ENCODE measurements at places on chromosomes 16 and 17.

DNA sequence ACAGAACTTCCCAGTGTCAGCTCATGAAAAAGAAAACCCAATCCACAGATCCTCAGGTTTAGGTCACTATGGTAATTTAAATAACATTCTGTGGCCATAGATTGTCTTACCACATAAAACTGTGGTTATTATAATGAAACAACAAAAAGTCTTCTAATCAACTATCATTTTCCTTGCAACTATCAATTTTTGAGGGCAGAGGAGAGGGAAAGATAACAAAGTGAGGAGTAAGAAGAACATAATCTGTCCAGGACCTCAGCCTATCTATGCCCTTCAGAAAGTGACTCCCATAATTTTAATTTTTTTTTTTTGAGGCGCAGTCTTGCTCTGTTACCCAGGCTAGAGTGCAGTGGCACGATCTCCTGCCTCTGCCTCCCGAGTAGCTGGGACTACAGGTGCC, 4.0 kb upstream of the GGNBP2 start:
- no peak for DNase-seq

GRCh38 chr17:19629449-19629848, 19.1 kb upstream of the ALDH3A2 start:
- no peak for DNase-seq

DNA sequence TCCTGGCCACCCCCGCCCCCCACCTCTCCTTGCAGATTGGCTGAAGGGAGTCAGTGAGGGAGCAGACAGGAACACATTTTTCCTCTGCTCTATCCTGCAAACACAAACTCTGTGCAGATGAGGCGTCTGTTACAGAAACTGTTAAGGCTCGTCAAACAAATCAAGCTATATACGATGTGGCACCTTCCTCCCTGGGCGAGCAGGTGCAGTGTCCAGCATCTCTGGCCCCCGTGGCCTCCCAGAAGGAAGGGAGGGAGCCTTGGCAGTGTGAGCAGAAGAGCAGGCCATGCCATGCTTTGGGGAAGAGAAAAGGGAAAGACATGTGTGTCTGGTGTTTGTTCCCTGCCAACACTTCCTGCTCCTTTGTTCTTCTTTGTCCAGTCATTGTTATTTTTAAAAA, 267.8 kb downstream of the UTP18 start:
- no peak for DNase-seq

- DNase-seq: no peak
These were observed 18.7 kb downstream of the KRT9 start for GRCh38 chr17:41553176-41553575.

- no peak for DNase-seq
These were observed 40.8 kb downstream of the YPEL2 start for GRCh38 chr17:59372138-59372751.

DNA sequence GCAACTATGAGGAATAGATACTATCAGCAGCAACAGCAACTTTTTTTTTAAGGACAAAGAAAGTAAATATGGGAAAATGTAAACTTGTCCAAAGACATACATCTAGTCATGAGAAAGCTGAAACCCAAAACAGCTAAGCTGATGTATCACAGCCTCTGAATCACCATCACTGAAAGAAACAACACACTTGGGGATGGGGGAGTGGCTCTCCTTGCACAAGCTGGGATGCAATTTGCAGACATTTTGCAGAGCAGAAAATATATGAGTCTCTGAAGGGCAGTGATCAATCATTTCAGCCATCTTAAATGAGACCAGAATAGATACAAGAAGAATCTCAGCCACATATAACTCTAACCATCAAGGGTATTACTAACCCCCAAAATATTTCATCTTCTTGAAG, 79.1 kb downstream of the GRIN2A start:
- DNase-seq: no peak

GRCh38 chr17:75109046-75109406, 743 bp upstream of the ARMC7 start:
- DNase-seq: no peak

- no peak for DNase-seq
These were observed 151.2 kb downstream of the CCDC182 start for GRCh38 chr17:57593739-57594462.
